ENCODE measurements at places on chromosomes 3 and 15.
A peak's percentile ranks its signal among the peaks of the same experiment; 100 is the strongest.

- no peak for DNase-seq
These were observed 32.7 kb downstream of the IQSEC1 start for GRCh38 chr3:13040361-13041074.

DNA sequence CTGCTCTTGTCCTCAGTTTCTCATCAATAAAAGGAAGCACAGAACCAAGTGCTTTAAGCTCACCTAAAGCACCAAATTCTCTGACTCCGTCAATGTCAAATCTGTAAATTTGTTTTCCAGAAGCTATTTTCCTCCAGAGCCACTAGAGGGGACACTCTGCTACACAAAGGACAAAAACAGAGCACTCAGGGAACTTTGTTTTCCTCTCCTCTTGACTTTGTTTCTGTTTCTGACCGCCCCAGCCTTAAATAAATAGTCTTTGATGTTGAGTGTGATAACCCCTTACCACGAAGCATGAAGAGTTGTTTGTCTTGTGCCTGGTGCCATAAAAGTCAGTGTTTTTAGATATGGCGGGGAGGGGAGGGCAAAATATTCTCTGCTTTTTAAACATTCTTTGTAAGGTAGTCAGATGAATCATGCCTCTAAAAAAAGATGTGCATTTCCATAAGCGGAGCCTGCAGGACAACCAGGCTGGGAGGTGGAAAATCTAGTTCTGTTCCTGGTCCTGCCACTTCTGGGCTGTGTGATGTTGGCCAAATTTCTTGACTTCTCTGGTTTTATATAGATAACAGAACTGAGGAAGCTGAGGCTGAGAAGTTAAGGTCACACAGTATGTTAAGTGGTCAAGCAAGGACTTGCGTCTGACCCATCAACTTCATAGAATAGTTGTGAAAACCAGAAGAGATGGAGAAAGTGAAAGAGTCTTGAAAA, 7.3 kb upstream of the ZBTB38 start:
- peak; percentile 91 for DNase-seq

DNA sequence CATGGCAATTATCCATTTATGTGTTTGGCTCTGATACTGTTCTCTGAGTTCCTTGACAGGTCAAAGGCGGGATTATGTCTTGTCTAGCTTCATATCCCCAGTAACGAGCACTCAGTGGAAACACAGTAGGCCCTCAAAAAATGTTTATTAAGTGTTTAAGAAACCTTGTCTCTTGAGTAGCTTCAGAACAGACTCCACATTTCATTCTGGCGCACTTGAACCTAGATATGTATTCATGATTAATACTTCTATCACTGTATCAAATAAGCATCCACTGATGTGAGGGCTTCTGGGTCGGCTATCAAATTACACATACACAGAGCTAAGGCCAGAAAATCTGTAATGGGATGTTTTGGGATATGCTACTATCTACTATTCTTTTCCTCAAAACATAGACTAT, 4.6 kb downstream of the CBLB start:
- no peak for DNase-seq

DNA sequence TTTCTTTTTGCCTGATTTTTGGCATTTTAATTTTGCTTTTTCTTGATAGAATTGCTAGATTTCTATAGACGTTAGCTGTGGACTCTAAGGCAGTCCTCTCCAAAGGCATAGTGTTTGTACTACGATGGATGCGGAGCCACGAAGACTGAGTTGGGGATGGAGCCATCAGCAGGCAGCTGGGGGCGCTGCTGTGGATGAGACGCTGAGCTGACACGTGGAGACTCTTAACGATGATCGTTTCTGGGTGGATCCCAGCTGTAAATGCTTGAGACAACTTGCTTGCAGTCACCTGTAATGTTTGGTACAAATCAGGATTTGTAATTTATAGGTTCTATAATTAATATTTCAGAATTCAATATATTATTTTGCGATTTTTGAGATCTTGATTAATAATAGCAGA, 13.3 kb upstream of the PPP1R2 start:
- DNase-seq: peak; percentile 27

DNA sequence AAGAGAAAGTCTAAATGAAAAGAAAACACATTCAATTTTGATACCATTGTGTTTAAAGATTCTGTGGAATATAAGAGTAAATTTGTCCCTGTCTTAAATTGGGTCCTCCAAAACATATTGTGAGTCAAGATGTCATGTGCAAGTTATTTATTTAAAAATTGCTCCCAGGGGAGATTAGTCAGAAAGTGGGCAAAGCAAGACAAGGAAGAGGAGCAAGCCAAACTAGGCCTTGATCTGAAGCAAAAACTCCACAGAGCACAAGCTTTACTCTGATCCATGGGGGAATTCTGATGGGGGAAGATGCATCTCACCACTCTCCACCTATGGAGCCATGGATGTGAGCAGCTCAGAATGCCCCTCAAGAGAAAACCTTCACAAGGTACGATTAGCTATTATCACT, 342.8 kb upstream of the IL12A start:
- no peak for DNase-seq

- DNase-seq: peak; percentile 100
These were observed 17.0 kb downstream of the TMEM62 start for GRCh38 chr15:43150191-43150929.

DNA sequence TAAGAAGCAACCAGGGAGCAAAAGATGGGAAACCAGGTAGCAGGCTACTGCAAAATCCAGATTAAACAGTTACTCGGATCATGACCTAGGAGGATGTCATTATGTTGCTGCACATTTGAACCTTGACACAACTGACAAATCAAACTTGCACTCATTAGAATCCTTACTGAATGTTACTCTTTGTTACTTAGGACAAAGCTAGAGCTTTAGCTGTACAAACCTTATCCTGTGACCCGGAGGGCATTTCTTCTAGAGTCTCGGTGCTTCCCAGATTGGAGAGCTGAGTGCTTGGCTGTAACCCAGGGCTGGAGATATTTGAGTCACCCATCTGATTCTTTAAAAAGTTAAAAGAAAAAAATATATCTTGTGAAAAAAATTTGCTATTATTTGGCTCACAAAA, 43.4 kb downstream of the DCP1A start:
- peak; percentile 42 for DNase-seq

- DNase-seq: no peak
These were observed 108.5 kb downstream of the SYNPR start for GRCh38 chr3:63386568-63386967.

DNA sequence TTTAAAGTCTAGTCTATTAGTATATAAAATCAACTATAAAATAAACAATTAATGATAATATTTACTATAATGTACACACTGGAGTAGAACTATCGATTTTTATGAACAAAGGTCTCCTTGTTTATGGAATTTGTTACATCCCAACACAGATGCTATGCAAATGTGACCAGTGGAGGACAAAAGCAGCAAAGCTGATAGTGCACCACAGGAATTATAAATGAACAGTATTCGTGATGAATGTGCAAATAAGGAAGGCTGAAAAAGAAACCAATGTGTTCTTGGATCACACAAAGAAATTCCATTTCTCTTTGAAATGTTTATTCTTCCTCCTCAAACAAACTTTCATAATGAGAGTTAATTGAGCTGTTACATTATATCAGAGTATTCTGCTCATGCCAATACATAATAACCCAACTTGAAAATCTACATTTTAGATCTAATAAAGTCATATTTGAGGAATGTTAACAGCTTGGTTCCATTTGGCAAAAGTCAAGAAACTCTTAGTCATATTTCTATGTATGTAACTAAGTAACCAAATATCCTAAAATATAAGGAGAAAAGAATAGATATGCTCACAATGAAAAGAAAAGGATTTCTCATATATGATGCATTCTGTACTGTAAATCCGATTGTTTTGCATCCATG, 79.3 kb downstream of the NEK10 start:
- peak; percentile 17 for DNase-seq

DNA sequence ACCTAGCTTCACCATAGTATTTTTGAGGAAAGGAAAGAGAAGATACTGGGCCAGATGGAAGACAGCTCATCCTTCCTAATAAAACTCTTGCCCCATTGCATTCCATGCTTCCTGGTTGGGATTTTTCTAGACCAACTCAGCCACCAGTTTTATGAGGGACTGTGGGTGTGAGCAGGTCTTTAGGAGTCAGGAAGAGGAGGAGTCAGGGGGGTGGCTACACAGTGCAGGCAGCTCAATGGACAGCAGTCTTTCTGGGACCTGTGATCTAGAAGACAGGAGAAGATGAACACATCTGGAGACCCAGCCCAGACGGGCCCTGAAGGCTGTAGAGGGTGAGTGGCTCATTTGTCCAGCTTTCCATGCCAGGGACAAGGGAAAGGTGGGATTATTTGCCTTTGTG, at the start of gene NOX5:
Gene NOX5, plus strand, starts transcription at position 242 of the 400 bp plus-strand sequence. Its CDS starts 41 bp downstream, at position 283.
- DNase-seq: no peak

GRCh38 chr3:126961791-126962461, 21.0 kb upstream of the PLXNA1 start:
- DNase-seq: no peak
